Right atrium auricular region (tissue), 2 donors: ENCODE measurements at places on chromosomes 12 and 14.

DNA sequence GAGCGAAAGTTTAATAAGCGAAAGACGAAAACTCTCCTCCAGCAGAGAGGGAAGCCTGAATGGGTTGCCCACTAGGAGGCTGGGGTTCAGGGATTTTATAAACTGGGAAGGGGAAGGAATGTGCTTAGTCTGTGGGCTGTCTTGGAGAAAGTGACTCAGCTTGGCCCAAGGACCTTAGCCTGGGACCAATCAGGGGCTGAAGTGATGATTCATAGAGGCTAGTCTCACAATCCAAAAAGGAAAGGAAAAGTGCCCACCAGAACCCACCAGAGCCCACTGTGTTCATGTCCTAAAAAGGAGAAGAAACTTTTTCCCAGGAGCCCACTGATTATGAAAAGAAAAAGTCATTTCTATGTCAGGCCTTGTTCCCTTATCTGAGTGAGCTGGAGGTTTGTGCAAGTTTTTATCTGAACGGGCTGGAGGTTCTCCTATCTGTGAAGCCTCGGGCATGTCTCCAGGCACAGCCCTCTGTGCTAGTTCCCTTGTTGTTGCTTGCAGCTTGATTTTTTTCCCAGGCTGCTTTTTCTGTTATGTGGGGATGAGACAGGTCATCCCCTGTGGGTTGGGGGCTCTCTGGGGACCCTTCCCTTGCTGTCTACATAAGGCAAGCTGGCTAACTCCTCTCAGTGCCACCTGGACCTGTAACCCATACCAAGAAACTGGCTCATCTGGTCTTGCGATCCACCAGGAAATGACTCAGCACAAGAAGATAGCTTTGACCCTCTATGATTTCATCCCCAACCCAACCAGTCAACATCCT is 8.3 kb upstream of the GOLGA5 start:
- peak; percentile 82 for DNase-seq

DNA sequence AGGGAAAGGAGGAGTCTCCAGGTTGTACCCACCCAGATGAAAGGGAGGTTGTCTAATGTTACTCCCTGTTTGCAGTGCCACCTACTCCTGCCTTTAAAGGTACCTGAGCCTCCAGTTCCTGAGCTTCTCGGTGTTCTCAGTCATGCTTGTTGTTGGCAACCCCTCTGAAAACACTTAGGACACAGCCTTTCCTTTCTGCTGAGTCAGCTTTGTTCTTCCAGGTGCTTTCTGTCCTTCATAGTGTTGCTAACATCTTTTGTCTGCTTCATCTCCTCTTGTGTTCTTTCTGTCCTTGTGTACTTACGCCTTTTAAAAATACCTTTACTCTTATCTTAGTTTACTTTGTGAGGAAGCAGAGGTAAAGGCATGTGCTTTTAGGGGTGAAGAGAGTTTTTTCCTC is 97.0 kb upstream of the NEDD1 start:
- DNase-seq: no peak

DNA sequence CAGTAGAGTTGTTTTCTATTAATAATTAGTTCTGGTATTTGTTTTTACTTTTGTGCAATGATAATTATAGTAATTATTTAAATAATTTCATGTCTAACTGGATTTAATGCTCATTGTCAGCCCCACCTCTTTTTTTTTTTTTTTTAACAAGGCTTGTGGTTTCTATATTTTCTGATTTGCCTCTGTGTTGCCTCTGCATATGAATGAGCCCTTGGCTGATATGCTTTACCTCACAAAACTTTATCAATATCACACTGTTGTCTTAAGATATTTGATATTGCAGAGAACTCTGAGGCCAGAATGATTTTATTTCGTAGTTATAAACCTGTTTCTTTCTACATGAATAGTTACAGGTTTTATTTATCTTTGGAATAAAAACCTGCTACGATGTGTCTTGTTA is 116.2 kb upstream of the ATP2B1 start:
- DNase-seq: no peak

DNA sequence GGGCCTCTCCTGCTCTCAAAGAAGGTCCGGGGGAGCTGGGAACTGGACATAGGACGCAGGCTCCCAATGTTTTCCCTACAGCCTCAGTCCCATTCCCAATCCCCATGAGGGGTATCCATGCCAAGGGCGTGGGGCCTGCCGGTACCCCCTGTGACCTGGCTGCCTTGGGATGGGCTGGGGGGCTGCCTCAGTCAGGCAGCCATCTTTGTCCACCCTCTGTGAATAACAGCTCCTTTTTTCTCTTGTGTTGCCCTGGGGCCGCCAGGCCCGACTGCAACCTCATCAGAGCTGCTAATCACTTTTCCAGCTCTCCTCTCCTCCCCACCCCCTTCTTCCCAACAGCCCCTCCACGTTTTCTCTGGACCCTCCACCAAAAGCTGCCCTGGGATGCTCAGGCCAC is 11.2 kb downstream of the FIGNL2 start:
- no peak for DNase-seq

- no peak for DNase-seq
Observed at GRCh38 chr14:21496453-21496852, 14.7 kb downstream of the METTL3 start.

- DNase-seq: no peak
Observed at GRCh38 chr12:107242189-107242588, 148.8 kb upstream of the CRY1 start.

GRCh38 chr12:2311020-2311778 is 258.4 kb downstream of the CACNA1C start:
- no peak for DNase-seq

DNA sequence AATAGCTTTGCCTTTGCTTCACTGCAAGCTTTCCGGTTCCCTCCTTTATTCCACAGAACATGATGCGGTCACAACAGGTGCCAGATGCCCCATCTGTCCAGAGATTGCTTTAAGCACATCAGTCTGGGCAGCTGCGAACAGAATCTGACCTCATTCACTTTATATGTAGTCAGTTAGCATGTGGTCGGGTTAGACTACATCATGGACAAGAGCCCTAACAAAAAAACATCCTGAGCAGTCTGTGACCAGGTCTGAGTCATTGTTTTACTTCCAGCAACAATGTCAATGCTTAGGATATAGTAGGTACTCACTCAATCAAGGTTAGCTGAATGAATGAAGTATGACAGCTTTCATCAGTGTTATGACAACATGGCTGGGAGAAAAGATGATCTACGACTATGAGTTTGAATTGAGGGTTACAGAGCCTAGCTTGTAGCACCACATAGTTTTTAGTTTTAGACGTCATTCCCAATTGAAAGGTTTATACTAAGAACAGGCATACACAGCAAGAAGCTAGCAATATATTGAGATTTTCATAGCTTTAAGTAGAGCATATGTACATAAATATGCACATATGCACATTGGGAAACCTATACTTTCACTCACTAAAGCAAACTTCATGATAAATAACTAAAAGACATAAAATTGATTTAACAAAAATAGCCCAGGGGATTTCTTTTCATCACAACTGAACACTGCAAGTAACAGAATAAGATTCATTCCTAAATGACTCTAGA is 64.2 kb upstream of the TMCC3 start:
- DNase-seq: no peak
